ENCODE measurements at places on chromosomes 2 and 18.

DNA sequence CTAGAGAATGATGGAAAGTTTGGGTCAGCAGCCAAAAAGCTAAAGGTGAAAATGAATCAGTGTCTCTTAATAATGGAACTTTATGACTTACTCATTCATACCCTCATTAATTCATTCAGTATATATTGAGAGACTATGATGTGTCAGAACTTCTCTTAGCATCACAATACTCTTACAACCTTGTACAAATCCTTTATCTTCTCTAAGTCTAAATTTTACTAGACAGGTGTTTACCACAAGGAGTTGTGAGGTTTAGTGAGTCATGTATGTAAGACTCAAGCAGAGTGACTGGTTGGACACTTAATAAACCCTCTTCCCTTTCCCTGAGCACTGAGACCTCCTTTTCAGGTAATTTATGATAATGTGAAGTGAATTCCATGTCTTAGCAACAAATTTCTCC, 129.6 kb downstream of the PPP1R1C start:
- no peak for DNase-seq

- no peak for DNase-seq
These were observed 234.8 kb upstream of the KYNU start for GRCh38 chr2:142642650-142643049.

DNA sequence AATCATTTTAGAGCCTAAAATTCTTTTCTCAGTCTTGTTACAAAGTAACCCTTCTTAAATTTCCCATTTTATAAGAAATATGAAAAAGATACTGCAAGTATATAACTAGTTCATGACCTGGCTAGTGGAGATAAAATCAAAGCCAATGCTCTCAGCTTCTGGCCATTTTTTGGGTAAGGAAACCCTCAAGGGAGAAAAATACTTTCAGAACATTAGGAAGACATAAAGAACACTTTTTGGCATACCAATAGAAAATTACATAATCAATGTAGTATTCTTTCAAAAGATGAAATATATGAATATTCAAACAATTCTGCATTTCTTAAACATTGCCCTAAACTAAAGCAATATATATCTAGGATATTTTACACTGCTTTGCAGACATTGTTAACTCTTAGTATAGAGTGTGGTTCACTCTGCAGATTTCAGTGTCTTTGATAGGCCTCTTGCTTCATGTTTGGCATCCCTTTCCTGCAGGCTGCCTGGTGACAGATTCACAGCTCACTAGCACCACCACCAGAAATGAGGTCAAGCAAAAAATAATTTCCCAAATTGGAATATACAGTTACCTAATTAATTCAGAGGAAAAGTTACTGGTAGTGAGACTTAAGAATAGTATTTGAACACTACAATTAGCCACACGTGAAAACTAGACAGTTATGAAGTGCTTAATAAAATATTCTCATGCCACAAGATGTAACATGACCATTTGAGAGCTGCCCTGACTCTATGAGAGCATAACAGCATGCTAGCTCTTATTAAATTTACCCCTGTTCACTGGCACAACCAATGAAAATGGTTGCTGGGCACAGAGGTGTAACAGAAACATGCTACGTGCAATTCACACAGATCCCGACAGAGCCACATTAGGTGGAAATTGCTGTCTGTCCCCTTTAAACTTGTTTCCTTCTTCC, 36.0 kb downstream of the PAIP2B start:
- DNase-seq: no peak

- no peak for DNase-seq
These were observed 921.3 kb downstream of the CPS1 start for GRCh38 chr2:211477537-211478275.

GRCh38 chr2:40886655-40887054, 434.8 kb upstream of the SLC8A1 start:
- DNase-seq: no peak

DNA sequence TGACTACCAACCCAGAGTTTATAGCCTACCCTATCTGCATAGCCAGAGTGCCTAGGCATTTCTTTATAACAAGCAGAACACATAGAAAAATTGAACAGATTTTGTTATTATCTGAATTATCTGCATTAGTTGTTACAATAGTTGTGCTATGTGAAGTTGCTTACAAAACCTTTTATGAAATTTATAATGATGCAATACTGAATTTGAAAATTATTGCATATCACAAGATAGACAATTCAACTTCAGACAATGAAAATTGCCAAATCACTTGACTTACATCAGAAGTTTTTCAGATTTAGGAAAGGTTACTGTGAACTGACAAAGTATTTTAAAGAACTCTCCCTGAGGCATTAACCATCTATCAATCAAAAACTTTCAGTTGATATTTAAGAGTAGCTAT, 437.9 kb upstream of the PIK3C3 start:
- no peak for DNase-seq

DNA sequence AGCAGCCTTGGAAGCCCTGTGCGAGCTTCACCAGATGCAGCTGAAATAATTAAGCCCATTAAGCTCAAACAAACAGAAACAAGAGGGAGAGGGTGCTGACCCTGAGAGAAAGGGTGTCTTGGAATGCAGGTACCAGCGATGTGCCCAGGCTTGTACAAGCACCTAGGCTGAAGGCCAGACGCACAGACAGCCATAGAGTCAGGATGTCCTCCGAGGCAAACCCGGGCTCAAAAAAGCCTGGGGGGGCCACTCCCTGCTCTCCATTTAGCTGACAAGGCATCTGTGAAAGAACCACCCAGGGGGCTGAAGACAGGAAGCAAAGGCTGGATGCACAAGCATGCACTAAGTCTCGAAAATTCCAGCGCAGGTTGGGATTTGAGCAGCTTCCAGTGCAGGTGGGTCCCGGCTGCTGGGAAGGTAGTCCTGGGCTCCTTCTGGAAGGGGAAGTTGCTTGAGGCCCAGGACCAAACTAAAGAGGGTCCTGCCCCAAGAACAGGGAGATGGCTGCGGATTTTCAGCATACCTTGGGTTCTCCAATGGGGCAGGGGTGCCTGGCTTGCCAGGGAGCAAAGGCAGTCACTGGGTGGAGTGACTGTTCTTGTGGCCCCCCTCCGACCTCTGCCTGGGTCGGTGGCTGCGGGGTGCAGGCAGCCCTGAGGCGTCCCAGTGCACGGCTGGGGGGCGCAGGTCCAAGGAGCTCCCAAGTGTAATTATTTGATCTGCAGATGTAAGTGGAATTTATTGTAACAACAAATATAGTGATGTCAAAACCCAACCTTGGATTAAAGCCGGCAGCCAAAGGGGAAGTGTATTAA, 5.9 kb downstream of the GBX2 start:
- DNase-seq: no peak

DNA sequence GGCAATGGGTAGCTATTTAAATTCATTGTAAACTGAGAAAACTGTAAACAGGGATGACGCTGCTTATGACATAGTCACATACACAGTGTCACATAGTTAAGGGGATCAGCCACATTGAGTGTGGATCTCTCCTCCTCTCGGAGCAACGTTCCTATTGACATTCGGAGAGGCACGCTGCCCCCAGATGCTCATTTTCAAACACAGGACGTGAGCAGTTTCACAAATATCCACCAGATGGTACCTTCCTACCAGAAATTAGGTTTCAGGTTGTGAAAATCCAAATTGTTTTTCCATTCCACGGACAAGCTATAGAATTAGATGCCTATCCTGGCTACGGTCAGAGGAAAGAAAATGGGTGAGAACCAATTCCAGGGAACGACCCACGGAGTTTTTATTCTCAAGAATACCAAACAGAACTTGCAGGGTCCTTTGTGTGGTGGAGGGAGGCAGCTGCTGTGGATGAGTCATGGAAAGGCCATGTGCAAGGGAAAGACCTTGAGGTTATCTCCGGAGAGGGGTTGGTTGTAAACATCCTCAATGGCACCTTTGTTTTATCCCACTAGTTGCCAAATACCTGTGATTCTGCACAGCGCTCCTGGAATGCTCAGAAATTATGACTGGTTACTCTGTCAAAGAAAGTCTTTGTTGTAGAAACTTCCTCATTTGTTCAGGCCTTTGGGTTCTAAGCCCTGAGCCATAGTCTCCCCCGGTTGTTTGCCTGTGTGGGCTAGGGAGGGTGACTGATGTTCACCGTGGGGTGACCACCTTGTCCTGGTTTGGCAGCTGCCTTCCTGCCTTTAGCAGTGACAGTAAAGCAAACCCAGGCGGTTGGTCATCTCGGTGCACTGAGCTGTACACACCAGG, 88.0 kb downstream of the ACTR3 start:
- no peak for DNase-seq

DNA sequence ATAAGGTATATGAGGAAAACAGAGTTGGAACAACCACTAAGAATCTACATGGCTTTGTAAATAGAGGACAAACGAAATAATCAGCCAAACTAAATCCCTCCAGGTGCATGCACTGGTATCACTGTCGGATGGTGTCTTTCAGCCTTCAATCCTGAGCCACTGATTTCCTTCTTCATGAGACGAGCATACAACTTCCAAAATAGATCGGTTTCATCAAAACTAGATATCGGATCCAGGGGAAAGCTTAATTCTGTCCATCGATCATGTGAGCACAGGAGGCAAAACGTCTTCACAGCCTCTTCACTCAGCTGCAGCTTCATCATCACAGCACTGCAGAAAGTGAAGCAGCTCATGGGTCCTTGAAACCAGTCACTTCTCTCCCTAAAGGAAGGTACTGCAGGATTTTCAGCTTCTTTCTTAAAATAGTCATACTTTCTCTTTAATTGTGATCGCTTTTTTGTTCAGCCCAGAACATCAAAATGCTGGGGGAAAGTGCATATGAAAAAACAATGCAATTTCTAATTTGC, 80.5 kb downstream of the DTNB start:
- DNase-seq: no peak

DNA sequence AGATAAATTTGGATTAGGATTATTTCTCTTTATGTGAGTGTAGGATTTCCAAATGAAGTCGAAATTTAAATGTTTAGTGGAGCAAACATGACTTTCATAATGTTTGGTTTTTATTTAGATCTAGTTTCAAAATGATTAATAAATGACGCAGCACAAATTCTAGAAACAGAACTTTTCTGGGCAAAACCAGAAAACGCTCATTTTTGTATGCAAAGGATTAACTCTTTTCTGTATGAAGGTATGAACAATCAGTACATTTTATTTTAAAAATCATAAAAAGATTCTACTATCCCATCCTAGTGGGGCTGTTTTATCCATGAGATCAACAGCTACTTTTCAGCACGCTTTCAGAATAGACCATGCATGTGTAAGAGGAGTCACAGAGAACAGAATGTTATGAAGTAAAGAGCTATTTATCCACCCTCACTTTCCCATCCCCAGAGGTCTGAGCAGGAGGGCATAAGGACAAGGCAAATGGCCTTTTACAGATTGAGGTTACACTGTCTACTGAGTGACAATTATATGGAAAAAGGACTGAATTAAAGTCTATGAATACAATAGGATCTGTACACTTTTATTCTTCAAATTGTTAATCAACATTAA, 270.8 kb downstream of the ZEB2 start:
- no peak for DNase-seq

- no peak for DNase-seq
These were observed 75.6 kb upstream of the PKDCC start for GRCh38 chr2:41972179-41972578.

DNA sequence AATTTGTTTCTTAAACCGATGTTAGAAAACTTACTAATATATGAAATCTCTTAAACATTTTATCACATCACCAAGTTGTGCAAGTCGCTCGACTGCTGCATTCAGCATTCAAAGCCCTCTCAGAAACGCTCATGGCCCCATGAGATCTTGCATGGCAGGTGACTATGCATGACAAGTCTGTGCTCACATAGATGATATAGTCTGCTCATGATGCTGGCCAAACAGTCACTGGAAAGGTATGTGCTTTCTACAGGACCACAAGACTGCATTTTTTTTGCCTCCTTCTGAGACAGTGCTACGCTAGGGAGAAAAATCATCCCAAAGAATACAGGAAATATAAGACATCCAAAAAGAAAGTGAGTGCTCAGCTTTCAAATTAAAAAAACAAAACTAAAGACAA, 98.3 kb upstream of the ZBTB14 start:
- no peak for DNase-seq

GRCh38 chr18:63317982-63318888, 1.3 kb downstream of the BCL2 start:
- peak; percentile 90 for DNase-seq

DNA sequence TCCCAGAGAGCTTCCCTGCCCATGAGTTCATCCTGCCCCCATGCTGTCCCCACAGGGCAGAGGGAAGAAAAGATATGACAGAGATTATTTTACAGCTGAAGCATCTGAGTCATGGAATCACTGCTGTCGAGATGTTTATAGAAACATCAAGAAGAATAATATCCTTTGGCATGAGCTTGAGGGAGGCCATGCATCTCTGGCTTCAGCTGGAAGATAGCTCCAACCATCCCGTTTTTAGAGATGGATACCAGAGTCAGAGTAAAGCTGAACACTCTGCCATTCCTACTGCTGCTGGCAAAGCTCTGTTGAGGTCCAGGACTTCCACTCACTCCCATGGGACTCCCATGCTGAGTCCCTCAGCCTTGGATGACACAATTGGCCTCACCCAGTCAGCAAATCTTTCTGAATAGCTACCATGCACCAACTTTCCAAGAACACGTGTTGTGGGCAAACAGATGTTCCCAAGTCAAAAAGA, 167.8 kb downstream of the TTC32 start:
- no peak for DNase-seq

GRCh38 chr2:134564549-134564948, 154.3 kb downstream of the TMEM163 start:
- no peak for DNase-seq

DNA sequence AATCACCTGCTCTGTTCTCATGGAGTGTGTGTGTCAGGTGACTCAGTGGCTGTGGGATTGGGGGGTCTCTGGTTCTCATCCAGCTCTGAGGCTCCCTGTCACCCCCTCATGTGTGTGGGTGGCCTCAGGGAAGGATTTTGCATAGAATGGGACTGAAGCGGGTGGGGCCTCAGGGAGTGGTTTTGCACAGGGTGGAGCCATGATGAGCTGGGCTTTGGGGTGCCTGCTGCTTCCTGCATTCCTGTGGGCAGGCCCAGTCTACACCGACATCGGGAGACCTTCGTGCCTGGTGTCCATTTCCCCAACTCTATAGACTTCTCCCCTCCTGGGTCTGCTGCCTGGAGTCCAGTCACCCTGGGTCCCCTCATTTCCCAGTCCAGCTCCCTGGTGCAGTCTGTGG, 59.7 kb downstream of the VAPA start:
- DNase-seq: no peak

- DNase-seq: no peak
These were observed 194.5 kb upstream of the LRRTM1 start for GRCh38 chr2:80499095-80499494.

DNA sequence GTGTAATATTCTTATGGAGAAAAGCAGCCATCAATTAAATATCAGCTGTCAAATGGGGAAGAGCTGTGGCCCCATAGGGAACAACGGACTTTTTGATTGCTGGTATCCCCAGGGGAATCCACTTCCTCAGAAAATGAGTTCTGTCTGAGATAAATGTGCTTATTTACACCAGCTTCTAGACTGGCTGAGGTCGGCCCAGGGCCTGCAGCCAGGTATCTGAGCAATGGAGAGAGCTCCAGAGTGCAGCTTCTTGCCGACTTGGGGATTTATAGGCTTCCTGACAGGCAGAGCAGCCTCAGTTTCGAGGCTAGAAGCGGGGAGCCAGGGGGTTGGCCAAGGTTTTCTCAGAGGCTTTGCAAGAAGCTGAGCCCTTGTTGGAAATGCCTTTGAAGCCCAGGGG, 67.2 kb downstream of the MCFD2 start:
- no peak for DNase-seq

- DNase-seq: no peak
These were observed 21.5 kb upstream of the ZSCAN30 start for GRCh38 chr18:35311496-35311895.

Data from stimulated activated CD4-positive, alpha-beta T cell treated with anti-CD3 and anti-CD28 coated beads, Interleukin-1b, Interleukin-23, amount 100 ng/mL, for 48 hours (primary cell).